ENCODE measurements at places on chromosomes 7 and 10. TPM values are rescaled to one million over a fixed set of nuclear protein-coding genes. Genes with fewer than 3 reads are reported as not detected.

The ARPC1B gene
- polyA plus RNA-seq, result 575 TPM

The EGR2 gene
- polyA plus RNA-seq, result not detected

DNA sequence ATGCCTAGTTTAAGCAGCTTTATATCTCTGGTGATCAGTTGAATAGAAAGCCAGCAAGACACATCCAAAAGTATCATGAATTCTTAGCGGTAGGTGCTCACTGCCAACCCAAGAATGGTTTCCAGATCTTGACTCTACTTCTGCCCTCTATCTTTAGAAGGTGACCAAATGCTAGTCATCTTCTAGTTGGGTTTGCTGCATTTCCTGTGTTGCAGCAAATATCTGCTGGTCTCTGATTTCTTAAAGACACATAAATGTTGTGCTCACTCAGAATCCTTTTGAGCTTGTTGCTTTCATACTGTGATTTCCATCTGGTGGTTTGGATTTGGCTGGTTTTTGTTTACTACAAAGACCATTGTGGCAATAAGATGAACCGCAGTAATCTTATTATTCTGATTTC is 2.2 kb downstream of the CDC123 start:
- no peaks in the 10 kb centered on the region for H3K27me3 ChIP-seq
- no peak for DNase-seq
- H3K36me3 ChIP-seq, result peaks cover 38% of the 10 kb centered on the region
- H3K4me1 ChIP-seq, result peaks cover 22% of the 10 kb centered on the region
- no peak overlapping the region for H3K4me3 ChIP-seq

- H3K27ac ChIP-seq, result no peak overlapping the region
- DNase-seq, result no peak
- H3K27me3 ChIP-seq, result no peaks in the 10 kb centered on the region
- peaks cover 12% of the 10 kb centered on the region for H3K4me1 ChIP-seq
- H3K36me3 ChIP-seq, result peaks cover 15% of the 10 kb centered on the region
These were observed 50.0 kb downstream of the TACR2 start for GRCh38 chr10:69366738-69367137.

Measured in naive thymus-derived CD4-positive, alpha-beta T cell (primary cell).